ENCODE measurements at places on chromosomes 13 and 19.

DNA sequence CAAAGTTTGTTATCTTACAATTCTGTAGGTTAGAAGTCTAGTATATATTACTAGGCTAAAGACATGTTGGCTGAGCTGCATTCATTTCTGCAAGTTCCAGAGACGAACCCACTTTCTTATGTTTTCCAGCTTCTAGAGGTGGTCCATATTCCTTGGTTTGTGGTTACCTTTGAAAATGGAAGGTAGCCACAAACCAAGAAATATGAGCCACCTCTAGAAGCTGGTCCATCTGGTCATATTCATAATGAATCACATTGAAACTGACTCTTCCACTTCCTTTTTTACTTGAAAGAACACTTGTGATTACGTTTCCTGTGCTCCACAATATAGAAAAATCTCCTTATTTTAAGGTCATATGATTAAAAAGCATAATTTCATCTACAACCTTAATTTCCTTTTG, 943.0 kb upstream of the PCDH9 start:
- DNase-seq = no peak

- no peak for DNase-seq
These were observed 1218.1 kb downstream of the SLITRK1 start for GRCh38 chr13:82664183-82664582.

DNA sequence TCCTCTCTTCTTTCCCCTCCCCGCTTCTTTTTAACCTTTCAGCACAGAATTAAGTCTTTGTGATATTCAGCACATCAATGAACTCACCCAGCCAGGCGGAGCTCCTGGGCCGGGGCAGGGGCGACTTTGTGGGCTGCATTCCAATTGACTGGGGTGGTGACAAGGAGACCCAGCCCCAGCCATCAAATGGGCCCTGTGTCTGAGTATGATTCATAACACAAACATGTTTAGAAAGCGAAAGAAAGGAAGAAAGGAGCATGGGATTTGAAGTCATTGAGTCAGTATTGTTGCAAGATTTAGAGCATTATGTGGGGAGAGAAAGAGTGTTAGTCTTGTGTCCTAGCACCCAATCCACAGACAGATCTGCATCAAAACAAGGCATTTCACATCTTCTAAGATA, 185.3 kb downstream of the LHFPL6 start:
- no peak for DNase-seq

GRCh38 chr13:41177616-41178015, 16.8 kb downstream of the KBTBD7 start:
- DNase-seq = no peak

DNA sequence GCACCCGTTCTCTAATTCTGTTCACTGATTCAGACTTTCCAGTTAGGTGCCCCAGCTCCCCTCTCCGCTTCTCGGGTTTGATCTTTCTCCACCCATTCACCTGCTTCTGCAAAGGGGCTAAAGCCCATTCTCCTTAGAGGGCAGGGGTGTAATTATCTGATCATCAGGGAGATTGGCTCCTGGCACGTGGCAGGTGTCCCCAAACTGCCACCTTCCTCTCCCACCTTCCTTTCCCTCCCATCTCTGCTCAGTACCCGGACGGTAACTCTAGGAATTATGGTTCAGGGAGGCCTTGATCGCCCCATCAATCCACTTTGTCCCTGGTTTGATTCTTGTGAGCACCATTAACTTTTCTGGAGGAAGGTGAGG, 212 bp downstream of the FFAR1 start:
- DNase-seq = no peak

DNA sequence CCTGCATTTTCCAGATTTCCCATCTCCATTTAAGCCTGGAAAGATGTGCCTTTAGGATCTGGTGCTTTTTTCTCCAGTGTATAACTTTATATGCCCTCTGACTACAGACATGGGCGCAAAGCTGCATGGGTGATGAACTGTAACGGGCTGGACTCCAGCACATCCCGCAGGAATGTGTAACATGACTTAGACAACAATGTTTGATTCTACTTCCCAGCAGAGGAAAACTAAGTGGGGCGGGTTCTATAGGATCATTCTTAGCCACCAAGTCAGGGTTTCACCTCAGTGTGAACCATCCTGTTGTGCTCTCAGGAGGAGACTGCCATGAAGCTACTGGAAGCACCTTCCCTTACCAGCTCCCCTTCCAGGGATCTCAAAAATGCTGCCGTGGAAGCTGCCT, 93.2 kb upstream of the SERP2 start:
- DNase-seq = no peak

- DNase-seq = no peak
These were observed 471 bp downstream of the DACH1 start for GRCh38 chr13:71866335-71867130.

DNA sequence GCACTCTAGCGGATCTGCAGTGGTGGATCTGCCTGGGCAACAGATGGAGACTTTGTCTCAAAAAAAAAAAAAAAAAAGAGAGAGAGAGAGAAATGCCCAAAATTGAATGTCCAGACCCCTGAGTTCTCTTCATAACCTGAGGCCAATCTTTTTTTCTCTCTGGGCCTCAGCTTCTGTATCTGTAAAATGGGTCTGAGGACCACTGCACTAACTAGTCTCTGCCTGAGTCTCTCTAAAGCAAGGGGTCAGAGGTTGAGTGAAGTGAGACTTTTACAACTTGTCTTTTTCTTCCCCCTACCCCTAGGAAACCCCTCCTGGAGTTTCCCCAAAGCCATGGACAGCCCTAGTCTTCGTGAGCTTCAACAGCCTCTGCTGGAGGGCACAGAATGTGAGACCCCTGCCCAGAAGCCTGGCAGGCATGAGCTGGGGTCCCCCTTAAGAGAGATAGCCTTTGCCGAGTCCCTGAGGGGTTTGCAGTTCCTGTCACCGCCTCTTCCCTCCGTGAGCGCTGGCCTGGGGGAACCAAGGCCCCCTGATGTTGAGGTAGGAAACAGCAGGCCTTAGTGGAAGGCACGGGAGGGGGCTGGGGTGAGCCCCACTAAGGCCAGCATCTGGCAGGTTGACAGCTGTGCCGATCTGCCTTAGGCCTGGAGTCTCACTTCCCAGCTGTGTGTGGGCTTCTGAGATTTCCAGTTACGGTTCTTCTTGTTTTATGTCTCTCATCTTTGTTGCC, 1.8 kb downstream of the TMEM91 start:
- no peak for DNase-seq

DNA sequence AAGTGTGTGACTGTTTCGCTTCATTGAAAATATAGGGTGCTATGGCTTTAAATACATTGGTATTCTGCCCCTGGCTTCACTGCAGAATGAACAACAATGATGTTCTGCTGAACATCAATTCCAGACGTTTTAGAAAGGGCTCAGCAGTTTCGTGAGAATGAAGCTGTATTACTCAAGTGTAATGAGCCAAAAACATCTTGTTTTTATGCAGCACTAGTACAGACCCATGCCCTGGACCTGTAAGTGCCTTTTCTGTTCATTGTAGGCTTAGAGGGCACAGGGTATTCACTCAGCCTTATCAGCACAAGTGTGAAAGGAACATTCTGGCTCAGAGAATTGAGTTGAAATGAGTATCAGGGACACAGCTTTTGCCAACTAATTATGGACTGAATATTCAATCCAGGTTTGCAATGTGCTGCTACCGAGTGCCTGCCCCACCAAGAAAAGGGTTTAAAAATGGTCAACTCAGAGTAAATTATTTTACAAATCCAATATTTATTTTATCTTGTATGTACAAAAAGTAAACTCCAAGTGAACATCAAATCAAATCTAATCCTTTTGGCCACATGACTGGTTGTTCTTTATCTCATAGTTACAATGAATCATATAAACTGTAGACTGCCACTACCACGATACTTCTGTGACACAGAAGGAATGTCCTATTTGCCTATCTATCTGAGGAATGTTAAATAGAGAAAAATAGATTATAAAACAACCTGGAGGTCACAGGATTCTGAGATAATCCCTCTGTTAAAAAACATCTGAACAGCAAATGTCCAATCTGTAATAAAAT, 362.8 kb downstream of the NALCN start:
- no peak for DNase-seq

- no peak for DNase-seq
These were observed 64.5 kb downstream of the CEBPG start for GRCh38 chr19:33437821-33438671.

- no peak for DNase-seq
These were observed 19.2 kb downstream of the C19orf81 start for GRCh38 chr19:50668416-50668815.

GRCh38 chr19:8215783-8216182, 6.6 kb downstream of the CERS4 start:
- DNase-seq = no peak

DNA sequence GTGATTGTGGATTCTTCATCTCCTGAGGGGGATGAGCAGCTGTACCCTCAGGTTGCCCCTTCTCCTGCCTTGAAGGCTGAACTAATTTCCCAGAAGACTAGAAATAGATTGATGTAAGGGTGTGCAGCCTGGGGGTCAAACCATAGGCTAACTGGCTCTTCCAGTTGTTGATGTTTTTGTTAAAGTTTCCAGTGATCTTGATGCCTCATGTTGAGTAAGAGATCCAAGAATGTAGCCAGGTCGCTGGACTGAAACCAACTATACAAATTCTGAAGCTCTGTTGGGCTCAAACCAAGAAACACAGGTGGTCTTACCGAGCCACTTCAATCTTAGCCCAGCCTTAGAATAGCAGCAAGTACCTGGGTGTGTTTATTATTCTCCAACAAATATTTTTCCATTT, 391.8 kb downstream of the KLF5 start:
- DNase-seq = no peak

DNA sequence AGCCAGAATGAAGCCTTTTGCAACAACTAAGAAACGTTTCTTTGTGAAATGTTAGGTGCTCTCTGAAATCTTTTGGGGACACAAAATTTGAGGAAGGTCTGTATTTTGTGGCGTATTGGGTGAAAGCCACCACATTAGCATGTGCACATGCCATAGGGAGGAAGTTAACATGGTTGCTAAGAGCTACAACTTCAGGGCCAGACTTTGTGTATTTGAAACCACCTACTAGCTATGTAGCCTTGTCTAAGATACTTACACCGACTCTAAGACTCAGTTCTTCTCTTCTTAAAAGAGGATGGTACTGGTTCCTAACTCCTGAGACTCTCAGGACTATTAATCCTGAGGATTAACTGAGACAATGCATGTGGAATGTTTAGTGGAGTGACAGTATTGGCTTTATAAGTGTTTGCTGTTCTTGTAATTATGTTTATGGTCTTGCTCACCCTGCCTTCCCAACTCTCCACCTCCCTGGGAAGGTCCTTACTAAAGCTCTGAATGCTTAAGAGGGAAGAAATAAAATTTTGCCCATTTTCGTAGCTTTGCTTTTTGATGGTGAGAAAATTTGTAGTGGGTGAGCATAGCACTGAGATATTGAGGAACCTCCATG, 15.5 kb downstream of the SERP2 start:
- DNase-seq = no peak

- no peak for DNase-seq
These were observed 5.9 kb downstream of the NOTCH3 start for GRCh38 chr19:15194938-15195337.

GRCh38 chr13:99634672-99635071, 133.4 kb downstream of the TM9SF2 start:
- DNase-seq = no peak

DNA sequence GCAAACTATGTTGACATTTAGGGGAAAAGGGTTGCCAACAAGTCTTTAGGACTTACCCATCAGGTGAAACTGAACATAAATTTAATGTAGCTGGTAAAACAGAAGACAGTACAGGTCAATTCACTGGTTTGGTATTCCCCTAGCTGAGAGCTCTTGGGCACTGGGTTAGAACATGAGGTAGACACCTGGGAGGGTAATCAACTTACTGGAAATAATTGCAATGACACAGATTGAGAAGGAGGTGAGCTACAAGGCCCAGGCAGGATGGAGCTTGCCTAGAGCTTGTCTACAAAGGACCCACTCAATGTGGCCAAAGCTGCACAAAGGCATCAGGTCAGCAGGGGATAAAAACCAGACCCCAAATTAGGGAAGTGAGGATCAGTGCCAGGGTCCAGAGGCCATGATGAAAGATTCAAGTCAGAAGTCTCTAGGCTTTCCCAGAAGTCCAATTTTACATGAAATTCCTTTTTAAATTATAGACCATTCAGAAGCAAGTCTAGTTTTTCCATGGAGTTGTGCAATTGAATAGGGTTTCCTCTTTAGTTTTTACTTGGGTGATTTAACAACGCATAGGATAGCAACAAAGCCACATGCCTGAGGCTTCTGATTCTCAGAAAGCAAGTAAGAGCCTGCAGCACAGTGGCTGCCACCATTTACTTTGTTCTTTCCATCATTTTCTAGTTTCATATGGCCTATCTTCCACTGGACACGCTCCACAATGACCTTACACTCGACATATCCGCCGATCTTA, 194.0 kb downstream of the NDFIP2 start:
- no peak for DNase-seq

DNA sequence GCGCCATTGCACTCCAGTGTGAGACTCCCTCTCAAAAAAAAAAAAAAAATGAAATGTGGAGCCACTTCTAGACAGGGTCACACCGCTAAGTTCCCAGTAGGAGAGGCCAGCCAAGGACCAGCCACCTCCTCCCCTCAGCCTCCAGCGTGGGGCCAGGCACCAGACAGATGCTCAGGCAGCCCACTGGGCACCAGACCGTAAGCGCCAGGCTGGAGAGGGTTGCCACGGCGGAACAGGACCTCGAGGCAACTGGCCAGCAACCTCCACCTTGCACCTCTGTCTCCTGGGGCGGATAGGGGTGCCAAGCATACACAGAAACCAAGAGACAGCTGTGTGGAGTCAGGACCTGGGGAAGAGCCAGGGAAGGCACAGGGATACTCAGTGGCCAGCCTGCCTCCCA, 3.7 kb downstream of the PEPD start:
- no peak for DNase-seq

DNA sequence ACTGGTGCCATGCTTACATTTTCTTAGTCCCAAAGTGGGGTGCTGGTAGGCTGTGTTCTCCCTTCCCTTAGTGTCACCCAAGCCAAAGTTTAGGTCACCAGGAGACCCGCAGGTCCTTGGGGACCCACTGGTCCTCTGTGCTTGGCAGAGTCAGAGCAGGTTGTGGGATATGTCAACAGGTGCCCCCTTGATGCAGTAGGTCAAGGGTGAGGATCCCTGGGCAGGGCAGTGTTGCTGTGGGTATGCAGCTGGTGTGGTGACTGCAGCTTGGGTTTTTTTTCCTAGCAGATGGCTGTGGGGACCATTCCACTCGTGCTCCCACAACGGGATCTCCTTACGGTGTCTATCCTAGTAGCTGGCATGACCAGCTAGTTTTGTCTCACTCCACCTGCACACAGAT, 23.7 kb downstream of the NHLRC3 start:
- DNase-seq = no peak

DNA sequence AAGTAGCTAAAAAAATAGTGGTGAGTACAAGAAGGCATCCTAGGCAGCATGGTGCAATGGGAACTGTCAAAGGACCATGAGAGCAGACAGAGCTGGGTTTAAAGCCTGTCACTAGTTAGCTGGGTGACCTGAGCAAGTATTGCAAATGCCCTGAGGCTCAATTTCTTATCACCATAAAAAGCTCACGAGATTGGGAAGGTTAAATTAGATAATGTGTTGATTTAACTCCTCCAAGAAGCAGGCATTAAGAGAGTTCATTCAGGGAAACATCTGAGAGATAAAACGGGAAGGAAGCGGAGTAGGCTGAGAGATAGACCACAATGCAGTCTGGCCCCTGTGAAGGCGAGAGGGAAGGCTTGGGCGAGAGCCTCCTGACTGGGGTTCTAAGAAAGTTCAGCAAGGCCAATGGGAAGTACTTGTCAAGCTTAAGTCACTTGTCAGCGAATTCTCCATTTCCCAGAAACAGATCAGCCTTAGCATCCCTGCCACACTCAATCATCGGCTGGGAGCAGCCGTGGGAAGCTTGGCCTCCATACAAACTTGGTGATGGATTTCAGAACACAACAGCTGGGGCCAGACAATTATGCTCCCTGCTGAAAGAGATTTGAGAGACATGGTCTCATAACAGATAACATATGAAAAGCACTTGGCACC, 105.5 kb downstream of the POU4F1 start:
- DNase-seq = no peak

GRCh38 chr19:8259922-8260247, 48.3 kb downstream of the CD320 start:
- no peak for DNase-seq
